Inflammatory macrophage (primary cell): ENCODE measurements at places on chromosomes 11 and 22.
A peak's percentile ranks its signal among the peaks of the same experiment; 100 is the strongest.

DNA sequence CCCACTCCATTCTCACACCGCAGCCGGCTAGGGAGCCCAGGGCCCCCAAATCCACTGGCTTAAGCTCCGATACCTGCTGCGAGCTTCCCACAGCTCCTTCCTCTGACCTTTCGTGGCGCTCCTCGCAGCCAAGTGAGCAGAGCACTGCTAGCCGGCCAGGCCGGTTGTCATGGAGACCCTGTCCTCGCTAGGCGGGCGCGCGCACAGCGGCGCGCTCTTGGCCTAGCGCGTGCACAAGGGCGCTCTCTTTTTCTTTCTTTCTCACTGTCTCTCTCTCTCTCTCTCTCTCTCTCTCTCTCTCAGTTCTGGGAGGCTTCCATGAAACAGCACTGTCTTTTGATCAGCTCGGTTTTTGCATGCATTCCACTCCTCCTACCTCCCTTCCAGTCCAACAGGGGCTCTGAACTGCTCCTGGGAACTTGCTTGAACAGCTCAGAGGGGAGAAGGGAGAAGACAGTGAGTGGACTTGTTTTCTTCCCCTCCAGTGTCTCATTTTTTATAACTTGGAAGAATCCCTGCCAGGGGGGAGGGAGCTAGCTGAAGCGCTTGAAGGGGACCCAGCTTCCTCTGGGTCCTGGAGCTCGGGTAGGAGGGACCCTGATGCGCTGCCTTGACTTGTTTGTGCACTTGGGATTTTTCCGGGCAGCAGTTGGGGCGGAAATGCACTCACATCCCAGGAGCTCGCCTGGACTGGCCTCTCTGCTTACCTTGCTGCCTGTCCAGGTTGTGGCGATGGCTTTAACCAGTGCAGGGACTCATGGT is 100.3 kb upstream of the AKIP1 start:
- peak; percentile 63 for DNase-seq

DNA sequence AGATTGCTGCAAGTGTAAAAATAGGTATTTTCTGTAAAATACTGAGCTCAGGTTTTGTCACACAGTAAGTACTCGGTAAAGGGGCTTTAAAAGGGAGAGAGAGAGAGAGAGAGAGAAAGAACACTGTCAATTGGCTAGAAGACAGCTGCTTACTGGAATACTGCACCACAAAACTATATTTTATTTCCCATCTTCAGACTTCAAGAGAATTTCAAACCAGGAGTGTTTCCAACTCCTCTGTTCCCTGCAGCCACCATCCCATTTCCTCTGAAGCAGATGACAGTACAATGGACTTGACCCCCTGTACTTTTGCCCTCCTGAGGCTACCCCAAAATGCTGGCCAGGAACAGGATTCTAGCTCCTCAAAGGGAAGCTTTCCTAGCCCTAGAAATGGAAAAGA is 89.7 kb downstream of the RELT start:
- DNase-seq: no peak

- no peak for DNase-seq
Measured at GRCh38 chr11:70833554-70833953, 418.8 kb downstream of the SHANK2 start.

DNA sequence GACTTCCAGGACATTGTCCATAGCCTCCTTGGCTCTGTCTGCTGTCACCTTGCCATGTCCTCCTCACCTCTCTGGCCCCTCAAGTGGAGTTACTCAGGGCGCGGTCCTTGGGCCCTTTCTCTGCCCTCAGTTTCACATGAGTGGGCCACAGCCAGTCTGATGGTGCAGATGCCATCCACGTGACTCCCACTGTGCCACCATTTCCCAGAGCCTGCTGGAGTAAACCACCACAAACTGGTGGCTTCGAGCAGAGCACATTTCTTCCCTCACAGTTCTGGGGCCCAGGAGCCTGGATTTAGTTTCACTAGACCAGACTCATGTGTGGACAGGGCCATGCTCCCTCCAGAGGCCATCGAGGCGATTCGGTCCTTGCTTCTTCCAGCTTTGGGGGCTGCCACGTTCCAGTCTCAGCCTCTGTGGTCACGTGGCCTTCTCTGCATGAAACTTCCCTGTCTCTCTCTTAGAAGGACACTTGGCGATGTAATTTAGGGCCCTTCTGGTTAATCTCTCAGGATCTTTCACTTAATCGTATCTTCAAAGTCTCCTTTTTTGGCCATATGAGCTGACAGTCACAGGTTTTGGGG is 14.6 kb downstream of the SMARCB1 start:
- DNase-seq: no peak

GRCh38 chr11:47916361-47916841 is 64.0 kb upstream of the PTPRJ start:
- no peak for DNase-seq

DNA sequence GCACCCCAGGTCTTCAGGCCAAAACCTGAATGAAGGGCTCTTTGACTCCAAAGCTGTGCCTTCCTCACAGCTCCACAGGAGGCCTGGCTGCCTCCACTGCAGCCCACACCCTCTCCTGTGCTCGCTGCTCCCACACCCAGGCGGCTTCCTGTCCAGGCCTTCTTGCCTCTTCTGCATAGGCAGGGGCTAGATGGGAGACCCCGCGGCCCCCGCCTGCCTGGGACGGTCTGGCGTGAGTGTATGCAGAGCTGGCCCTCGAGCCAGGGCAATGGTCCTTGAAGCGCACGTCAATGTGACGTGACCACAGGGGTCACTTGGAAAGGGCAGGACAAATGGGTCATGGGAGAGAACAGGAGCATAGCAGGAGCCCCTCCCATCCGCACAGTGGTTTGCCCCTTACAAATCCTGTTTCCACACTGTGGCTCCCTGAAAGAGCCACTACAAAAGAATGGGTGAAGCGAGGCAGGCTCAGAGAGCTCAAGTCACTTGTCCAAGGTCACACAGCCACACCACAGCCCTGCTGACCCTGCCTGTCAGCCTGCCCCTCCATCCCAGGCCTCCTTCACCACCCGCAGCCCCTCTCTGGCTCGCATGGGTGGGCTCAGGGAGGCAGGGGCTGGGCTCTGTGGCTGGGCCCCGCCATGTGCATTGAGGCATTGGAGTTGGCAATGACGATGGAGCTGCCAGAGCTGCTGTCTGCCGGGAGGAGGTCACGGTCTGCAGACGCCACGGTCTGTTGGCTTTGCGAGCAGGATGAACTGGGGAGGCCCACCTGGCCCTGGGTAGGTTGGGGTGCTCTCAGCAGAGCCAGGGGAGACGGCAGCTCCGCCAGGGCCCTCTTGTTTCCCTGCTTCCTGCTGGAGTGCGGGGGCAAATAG is 71.2 kb upstream of the WNT11 start:
- DNase-seq: no peak

DNA sequence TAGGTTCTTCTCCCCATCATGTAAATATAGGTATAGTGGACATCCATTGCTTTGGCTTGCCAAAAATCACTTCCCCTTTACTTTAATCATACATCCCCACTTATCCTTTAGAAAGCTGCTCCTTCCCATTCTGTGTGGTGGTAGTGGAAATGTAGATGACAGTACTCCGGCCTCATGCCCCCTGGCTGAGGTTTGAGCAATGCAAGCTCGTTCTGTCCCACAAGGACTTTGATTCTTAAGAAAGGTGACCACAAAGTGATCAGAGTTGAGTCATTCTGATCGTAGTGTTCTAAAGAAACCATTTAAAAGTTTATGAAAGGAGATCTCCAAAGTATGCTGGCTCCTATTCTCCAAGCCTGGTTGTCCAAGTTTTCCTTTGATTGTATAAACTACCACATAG is 10.9 kb downstream of the TUG1 start:
- DNase-seq: no peak

DNA sequence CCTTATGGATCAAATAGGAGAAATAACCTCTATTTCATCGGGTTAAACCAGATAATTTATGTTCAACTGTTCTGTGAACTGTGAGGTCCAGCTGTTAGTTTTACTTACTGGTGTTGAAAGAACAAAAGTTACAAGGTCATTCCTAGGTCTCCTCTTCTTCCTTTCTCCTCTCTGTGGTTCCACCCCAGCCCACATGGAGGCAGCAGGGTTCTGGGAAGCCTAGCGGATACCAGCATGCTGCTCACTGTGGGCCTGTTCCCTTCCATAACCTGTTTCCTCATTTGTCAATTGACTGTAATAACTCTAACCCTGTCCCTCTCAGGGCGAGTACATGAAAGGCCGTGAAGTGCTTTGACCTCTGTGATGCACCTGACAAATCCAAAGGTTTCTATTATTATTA is 27.8 kb downstream of the RELT start:
- DNase-seq: peak; percentile 90

GRCh38 chr11:110069158-110069737 is 23.9 kb upstream of the ZC3H12C start:
- peak; percentile 75 for DNase-seq
